Sigmoid colon (tissue), 7 donors: ENCODE measurements at places on chromosomes 6 and 20. TPM values are rescaled to one million over a fixed set of nuclear protein-coding genes. Genes with fewer than 3 reads are reported as not detected.

Gene SCRT2
- polyA plus RNA-seq: not detected

DNA sequence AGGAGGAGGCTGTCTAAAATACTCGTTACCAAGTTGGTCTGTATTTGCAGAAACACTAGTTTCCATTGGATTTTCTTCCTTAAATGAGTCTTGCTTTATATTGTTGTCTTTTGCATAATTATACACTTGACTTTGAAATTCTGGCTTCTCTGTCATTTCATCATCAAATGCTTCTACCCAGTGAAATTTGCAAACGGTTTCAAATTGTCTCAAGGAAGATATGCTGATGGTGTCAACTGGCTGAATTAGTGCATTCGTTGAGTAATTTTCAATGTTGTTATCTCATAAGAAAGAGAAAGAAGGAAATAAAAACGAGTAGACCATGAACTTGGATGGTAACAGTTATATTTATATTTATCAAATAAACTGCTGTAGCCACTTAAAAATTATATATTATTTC lies 10.8 kb downstream of the CAGE1 start:
- no peak for DNase-seq

DNA sequence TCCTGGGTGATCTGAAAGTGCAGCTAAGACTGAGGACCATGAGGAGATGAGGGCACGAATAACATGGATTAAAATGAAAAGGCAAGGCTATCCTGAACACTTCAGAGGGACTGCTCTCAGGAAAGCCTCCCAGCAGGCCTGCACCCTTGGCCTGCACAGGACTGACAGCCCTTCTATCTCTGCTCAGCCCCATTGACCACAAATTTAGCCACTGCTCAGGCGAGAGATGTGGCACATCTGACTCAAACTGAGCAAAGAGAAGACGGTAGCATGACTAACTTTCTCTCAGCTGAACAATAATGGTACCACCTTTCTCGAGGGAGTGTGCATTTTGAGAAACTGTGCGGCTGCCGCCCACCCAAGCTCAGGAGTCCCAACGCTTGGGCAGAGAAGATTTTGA lies 257.5 kb downstream of the ADGB start:
- no peak for DNase-seq

- DNase-seq: no peak
Observed at GRCh38 chr6:156533872-156534524, 243.2 kb upstream of the ARID1B start.

DNA sequence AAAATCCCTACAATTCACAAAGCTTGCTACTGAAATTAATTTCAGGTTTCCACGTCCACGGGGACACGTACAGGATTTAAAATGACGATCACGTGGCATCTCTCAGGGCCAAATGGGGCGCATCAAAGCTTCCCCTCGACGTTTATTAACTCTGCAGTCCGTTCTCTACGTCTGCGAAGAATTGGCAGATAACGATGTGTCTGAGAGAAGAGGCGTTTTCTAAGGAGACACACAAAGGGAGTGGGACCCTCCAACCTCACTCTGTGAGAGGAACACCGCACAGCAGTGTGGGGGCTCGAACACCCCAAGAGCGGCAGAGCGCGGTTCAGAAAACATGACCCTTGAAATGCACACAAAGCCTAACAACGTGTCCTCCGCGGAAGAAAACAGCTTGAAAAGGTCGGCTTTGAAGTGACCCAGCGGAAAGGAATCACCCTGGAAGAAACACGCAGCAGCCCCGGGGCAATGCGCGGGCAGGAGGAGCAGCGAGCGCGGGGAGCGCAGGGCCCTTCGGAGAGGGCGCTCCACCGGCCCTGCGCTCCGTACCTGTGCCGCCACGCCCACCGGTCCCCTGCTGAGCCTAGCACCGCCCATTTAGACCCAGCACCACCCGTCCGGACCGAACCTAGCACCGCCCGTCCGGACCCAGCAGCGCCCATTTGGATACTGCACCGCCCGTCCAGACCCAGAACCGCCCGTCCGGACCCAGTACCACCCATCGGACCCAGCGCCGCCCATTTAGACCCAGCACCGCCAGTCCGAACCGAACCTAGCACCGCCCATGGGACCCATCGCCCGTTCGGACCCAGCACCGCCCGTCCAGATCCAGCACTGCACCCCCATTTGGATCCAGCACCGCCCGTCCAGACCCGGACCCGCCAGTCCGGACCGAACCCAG lies 1.1 kb upstream of the AFDN start:
- DNase-seq: peak; percentile 75

Gene IL17F
- not detected for polyA plus RNA-seq

Gene NHSL1
- polyA plus RNA-seq: 17.5 TPM

DNA sequence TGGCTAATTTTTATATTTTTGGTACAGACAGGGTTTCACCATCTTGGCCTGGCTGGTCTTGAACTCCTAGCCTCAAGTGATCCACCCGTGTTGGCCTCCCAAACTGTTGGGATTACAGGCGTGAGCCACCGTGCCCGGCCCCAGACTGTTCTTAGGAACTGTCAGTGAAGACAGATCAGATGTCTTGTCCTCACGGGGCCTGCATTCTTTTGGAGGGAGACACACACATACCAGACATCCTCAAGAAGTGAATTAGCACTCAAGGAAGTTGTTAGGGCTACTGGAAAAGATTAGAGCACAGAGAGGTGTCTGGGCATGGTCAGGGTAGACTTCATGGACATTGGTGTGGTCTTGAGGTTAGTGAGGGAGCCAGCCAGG lies 10.3 kb upstream of the LPIN3 start:
- DNase-seq: no peak

DNA sequence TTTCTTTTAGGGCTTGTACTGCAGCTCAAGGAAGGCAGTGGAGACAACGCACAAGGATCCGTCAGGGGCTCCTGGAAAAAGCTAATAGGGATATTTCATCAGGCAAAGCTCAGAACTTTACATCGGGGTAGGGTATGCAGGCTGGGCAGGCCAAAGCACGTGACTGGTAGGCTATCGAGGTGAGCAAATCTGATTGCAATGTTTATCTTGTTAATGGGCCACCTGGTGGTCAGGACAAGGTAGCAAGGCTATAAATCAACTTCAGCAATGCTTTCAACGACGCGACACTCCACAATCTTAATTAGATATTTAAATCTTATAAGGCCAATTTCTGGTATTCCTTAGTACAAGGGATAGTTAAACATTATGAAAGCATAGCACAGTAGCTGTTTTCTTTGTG lies 1302.8 kb upstream of the EYS start:
- no peak for DNase-seq

DNA sequence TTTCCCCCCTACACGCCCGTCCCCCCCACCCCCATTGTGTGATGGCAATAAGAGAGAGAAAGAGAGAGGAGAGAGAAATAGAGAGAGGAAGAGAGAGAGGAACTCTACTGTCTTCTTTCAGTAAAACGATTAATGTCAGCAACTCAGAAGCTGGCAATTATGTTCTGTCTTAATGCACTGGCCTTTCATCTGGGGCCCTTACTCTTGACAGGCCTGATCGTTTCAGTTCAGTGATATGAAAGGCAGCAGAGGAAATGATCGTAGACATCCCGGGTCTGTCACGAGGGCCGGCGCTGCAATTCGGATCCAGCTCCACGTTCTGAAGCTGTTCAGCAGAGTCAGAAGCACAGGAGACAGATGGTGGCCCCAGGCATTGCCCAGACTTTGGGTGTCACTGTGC lies 308.9 kb downstream of the ZNF217 start:
- DNase-seq: no peak

DNA sequence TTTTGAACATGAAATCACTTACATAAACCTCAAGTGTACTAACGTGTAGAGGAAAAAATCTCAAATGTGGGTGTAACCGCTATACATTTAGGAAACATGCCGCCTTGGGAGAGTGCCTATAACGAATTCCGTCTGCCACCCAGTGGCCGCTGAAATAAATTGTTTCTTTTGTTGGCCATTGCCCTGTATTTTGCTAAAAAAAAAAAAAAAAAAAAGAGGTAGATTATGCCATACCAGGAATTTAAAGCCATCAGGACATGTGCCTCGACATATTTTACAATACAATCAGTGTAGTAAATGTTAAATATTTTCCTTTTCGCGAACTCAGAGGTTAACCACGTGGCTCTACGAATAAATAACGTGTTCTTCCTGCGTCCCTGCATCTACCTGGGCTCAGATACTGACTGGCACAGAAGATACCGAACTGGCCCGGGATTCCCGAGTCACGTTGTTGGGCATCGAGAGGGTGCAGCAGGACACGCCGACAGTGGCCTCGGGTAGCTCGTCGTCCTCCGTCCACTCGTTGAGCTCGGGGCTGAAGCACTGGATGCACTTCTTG lies 14.3 kb downstream of the KLHL31 start:
- DNase-seq: peak; percentile 71

Gene TREML2
- polyA plus RNA-seq: 3.7 TPM

Gene SLC17A4
- 12.6 TPM for polyA plus RNA-seq

DNA sequence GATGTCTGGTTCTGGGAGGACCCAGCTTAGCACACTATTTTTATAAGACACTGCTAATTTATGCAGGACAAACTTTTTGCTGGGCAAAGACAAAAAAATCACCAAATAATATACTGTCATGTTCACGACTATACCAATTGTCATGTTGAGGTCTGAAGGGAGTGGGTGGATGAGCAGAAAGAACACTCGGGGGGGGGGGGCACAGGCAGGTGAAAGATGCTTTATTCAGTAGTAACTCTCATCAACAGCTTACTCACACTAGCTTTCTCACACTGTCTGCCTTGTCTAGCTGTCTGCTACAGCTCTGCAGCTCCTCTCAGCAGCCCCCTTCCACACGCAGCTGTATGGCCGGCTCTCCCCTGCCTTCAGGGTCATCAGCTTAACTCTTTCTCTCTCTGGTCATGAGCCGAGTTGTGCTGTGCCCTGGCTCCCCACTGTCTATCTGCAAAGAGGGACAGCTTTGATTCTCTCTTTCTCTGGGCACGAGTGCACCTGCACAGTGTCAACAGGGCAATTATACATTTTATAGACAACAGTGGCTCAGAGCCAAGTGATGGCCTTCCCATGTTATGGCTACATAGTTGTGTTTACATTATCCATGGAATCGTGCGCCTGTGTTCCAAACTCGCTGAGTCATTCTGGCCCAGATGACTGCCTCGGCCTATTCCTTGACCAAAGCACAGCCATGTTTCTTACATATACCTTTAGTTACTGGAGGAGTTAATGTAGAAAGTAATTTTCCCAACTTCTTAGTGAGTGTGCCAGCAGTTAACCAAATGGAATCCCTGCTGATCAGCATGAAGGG lies 187.7 kb upstream of the PRSS16 start:
- DNase-seq: no peak

Gene SRSF12
- polyA plus RNA-seq: not detected

- DNase-seq: no peak
Observed at GRCh38 chr20:58500256-58500655, 14.9 kb downstream of the APCDD1L start.
